ENCODE measurements at places on chromosomes 1 and 21.

GRCh38 chr1:4660917-4661594 is 6.6 kb downstream of the AJAP1 start:
- DNase-seq: no peak

DNA sequence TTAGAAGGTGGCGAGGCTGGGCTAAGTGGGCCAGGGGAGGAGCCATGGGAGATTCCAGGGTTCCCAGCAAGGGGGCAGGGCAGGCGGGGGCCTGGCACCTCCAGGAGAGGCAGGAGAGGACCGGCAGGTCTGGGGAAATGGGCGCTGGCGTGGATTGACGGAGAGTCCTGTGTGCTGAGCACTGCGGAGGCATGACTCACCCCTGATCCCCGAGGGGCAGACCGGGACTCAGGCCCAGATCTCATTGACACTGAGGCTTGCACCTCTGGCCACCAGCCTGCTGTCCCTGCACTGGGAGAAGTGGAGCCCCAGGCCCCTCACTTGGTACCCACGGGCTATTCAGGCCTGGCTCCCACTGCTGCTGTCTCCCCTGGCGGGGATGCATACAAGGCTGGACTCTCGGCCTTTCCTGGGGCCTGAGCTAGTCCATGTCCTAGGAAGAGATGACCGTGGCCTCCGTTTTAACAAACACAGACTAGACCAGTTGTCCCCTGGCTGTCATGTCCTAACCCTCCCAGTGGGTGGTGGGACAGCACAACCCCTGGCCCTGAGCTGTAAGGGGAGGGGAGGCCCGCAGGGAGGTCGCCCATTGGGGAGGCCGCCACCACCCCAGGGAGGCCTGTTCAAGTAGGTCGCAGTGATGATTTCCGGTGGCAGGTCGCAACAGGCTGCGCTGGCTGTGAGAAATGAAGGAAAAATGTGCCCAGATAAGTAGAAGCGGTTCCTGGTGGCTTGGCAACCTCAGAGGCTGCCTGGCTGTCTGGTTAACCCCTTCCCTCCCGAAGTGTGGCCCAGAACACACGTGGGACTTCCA is 39.7 kb downstream of the RIPK4 start:
- no peak for DNase-seq

GRCh38 chr1:226551299-226551698 is 2.7 kb downstream of the STUM start:
- DNase-seq: no peak

DNA sequence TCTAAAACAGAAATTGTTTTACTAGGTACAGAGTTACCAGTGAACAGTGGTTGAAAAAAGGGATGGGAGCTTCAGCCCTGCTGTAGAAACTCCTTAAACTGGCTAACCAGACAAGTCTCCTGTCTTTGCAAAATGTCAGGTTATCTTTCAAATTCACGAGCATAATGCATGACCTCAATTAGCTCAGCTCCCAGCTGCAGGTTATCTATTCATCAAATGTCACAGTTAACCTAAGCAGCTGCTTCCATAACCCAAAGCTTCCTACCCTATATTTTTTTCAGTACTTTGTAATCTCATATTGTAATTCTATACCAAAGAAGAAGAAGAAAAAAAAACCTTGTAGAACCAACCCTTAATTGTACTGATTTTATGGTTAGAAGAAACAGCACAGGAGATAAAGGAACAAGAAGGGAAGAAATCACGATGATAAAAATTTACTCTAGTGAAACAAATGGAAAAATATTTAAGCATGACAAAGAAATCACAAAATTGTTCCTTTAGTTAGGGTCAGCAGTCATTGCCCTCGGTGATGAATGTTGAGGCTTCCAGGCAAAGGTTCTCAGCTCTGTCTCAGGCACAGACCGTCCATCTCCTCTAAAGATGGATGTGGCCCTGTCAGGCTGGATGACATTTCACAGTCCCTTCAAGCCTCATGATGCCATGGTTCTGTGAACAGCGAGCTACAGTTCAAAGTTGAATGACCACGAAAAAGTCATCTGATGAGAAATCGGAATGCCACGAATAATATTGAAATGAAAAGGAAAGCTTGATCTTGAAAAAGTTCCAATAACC is 95.9 kb downstream of the PLD5 start:
- DNase-seq: no peak

GRCh38 chr1:175875556-175875955 is 132.2 kb upstream of the TNR start:
- no peak for DNase-seq

- DNase-seq: no peak
Measured at GRCh38 chr1:224519874-224520273, 85.3 kb upstream of the WDR26 start.

- DNase-seq: no peak
Measured at GRCh38 chr1:57340334-57341070, 83.4 kb downstream of the DAB1 start.

GRCh38 chr1:8023995-8024313 is 2.2 kb downstream of the ERRFI1 start:
- DNase-seq: no peak

- no peak for DNase-seq
Measured at GRCh38 chr1:162070094-162070748, 730 bp downstream of the NOS1AP start.

- DNase-seq: no peak
Measured at GRCh38 chr21:35475009-35475408, 425.9 kb upstream of the RUNX1 start.

DNA sequence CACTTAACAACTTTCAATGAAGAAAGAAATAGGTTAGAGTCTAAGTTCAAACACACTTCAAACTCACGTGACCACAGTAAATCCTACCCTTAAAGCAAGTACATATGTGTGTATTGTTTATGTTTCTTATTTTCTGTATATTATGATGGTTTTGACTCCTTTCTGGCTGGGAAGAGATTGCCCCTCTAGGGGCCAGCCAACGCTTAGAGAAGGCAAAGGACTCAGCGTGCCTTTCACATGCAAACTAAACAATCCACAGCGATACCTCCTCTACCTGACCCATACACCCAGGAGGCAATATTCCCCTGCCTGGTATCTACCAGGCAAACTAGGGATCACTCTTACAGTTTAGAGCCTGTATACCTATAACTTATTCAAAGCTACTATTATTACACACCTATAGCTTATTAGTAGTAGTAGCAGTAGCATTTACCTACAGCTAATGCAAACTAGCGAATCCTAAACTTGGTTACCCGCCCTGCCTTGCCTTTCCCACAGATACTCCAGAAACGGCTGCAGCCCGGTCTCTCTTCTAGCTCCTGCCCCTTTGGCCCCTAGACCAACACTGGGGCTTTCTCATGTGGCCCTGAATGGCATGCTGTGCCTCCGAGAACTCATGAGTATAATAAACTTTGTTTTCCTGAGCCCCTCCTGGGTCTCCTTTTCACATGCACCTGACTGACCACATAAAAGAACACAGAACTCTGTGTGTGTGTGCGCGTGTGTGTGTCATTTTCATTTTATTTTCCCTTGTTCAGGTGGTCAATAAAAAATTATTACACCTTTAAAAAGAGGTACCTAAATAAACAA is 14.0 kb downstream of the NRIP1 start:
- no peak for DNase-seq

DNA sequence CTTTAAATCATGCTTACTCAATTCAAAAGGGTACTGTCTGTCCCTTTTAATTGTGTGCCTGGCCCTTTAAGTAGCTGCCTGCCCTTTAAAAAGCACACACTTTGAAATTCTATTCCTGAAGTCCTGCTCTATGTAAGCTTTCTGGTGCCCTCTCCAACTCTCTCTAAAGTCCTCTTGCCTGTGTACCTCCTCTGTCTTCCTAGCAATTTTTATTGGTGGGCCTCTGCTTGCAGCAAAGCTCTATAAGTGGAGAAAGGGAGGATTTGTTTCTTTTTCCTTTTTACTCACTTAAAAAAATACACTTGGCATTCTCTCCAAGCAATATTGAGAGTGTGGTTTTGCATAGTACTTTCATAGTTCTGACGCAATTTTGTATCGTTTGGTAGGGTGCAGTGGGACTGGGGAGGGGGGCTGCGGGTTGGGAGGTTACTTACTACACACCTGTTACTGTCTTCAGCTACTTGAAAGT is 135.4 kb downstream of the LMO4 start:
- DNase-seq: no peak

DNA sequence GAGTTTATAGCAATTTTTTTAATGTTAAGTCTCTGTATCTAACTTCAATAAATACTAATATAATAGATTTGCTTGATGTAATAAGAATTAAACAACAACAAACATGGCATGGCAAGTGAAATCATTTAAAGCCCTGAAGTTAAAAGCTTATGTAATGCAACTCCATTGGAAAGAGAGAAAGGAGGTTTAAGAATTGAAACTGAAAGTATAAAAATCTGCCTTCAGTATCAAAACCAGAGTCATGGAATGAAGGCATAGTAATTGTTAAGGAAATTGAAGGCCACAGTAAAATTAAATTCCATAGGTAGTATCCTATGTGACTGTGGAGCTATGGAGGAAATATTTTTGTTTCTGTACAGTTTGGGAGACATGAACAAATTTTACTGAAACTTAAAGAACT is 55.1 kb downstream of the PRDX6 start:
- no peak for DNase-seq

DNA sequence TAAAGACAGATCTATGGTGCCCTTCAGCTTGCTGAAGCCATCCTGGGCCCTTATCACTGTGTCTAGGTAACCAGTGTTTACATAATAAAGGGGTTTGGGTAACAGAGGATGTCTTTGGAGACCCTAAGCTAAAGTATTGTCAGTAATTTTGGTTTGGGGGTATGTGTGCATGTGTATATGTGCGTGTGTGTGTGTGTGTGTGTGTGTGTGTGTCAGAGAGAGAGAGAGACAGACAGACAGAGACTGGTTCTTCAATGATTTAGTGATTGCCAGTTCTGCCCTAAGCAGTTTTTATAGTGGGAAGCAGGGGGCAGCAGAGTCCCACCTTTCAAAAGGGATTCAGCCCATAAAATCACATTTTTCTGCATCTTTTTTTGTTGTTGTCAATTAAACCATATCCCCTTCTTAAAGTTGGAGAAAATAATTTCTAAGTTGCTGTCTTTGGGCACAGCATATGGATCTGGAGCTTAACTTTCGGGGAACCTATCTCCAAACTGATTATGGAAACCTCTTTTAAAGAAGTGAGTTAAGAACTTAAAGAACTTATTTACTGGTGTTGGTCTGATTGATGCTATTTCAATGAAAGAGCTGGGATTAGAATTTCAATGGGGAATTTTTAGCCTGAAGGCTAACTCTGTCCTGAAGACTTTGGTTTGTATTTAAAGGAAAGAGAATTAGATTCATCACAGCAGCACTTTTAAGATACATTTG is 51.1 kb downstream of the ZNF326 start:
- DNase-seq: no peak

- no peak for DNase-seq
Measured at GRCh38 chr1:47901001-47901575, 96.1 kb downstream of the TRABD2B start.

DNA sequence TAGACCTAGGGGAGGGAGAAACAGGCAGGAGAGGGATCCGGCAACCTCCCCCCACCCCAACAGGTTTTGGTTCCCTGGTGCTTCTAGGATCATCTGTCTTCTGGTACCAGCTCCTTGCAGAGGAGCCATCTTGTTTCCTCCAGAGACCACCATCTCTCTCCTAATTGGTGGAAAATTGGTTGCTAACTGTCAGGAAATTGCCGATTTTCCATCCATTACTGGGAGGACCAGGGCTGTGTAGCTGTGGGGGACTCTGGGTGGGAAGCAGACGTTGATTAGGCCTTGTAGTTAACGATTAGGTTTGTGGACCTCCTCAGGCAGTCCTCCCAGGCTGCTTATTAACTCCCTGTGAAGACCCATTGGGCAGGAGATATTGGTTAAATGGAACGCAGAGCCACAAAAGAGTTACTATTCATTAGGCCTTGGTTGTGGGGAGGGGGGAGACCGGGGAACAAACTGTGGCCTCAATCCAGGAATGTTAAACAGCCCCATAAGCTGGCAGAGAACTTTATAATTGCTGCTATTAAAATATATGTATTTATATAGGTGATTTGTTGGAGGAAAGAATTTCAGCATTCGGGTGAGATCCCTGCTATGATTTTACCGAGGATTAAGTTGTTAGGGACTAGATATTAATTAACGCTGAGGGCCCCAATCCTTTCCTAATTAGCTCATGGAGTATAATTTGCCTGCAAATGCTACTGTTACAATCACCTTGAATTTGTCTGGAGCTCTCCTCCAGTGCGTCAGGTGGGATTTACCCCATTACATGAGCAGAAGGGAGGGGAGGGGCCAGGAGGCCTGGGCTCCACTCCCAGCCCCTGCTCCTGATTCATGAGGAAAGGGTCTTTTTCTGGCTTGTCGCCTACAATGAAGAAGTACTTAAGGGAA is 61.2 kb upstream of the TRABD2B start:
- no peak for DNase-seq

DNA sequence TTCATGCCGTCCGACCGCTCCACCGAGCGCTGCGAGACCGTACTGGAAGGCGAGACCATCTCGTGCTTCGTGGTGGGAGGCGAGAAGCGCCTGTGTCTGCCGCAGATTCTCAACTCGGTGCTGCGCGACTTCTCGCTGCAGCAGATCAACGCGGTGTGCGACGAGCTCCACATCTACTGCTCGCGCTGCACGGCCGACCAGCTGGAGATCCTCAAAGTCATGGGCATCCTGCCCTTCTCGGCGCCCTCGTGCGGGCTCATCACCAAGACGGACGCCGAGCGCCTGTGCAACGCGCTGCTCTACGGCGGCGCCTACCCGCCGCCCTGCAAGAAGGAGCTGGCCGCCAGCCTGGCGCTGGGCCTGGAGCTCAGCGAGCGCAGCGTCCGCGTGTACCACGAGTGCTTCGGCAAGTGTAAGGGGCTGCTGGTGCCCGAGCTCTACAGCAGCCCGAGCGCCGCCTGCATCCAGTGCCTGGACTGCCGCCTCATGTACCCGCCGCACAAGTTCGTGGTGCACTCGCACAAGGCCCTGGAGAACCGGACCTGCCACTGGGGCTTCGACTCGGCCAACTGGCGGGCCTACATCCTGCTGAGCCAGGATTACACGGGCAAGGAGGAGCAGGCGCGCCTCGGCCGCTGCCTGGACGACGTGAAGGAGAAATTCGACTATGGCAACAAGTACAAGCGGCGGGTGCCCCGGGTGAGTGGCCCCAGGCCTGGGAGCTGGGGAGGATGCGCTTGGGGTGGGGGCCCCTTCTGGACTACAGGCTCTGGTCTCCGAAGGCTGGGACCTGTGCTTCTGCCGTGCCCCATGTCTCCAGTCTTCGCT is 1.1 kb downstream of the SKI start:
- DNase-seq: no peak

DNA sequence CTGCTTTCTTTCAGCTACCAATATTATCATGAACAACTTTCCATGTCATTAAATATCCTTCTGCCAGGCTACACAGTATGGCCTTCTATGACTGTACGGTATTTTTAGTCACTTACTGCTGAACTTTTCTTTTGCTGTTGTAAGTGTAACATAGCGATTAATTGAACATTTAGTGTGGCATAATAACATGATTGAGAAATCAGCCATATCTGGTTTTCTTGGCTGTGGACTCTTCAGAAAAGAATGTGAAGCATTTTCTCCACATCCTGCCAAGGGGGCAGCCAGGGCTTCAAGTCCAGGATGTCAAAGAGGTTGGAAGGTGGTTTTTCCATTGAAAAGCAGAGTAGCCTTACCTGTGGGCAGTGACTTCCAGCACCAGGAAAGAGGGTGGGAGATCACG is 8.8 kb upstream of the AHCYL1 start:
- DNase-seq: no peak
